Hematopoietic multipotent progenitor cell treated with erythropoietin and hydrocortisone succinate and interleukin-3 and kit ligand, for 6 days (in vitro differentiated cells): ENCODE measurements at places on chromosomes 5 and 9.

GRCh38 chr9:113468716-113469448 is 5.4 kb downstream of the RGS3 start:
- DNase-seq: no peak

DNA sequence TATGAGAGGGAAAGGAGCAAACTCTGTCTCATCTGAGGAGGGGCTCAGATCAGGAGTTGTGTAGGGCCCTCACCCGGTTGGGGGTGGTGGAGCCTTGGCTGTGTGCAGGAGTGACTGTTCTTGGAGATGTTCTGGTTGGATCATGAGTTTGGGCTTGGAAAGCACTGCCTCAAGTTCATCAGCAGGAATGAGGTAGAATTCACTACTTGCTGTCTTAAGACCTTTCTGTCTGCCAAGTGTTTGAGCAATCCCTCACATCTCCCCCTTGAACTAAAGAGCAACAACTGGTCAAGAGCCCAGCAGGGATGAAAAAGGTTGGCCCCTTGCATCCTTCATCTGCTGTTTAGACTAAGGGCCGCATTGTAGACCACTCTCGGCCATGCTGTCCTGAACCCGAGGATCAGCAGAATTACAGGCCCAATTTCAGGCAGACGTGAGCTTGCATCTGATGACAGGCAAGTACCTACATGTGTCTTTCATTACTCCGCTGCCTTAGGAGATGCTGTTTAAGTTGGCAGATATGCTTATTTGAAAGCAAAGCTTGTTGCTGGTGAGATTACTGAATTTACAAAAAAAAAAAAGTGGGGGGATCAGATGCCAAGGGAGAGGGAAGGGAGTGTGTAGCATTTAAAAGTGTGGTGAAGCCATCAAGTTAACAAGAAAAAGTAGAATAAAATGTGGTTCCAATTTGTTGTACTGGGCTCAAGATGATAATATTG is 36.4 kb downstream of the PIK3R1 start:
- no peak for DNase-seq

GRCh38 chr5:95916687-95917085 is 45.0 kb downstream of the ELL2 start:
- DNase-seq: no peak

GRCh38 chr5:20050262-20050661 is 62.3 kb upstream of the CDH18 start:
- no peak for DNase-seq

- no peak for DNase-seq
Observed at GRCh38 chr5:39253196-39253595, 33.8 kb upstream of the FYB1 start.

DNA sequence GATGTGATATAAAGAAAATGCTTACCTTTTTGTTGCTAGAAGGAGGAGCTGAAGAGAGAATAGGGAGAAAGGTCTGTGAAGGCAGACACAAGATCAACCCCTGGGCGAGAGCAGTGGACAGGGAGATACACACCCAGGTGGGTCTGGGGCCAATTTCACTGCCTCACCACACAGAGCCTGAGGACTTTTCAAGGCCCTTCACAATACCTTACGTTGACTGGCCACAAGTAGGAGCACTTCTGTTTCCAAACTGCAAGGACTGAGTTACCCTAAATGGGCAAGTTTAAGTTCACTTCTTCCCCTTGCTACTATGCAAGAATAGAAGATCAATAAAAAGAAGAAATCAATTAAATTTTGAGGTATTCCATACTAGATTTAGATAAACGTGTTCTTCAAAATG is 174.5 kb upstream of the SLC12A2 start:
- peak; percentile 60 for DNase-seq

- no peak for DNase-seq
Observed at GRCh38 chr5:172670005-172670402, 28.9 kb downstream of the NEURL1B start.

DNA sequence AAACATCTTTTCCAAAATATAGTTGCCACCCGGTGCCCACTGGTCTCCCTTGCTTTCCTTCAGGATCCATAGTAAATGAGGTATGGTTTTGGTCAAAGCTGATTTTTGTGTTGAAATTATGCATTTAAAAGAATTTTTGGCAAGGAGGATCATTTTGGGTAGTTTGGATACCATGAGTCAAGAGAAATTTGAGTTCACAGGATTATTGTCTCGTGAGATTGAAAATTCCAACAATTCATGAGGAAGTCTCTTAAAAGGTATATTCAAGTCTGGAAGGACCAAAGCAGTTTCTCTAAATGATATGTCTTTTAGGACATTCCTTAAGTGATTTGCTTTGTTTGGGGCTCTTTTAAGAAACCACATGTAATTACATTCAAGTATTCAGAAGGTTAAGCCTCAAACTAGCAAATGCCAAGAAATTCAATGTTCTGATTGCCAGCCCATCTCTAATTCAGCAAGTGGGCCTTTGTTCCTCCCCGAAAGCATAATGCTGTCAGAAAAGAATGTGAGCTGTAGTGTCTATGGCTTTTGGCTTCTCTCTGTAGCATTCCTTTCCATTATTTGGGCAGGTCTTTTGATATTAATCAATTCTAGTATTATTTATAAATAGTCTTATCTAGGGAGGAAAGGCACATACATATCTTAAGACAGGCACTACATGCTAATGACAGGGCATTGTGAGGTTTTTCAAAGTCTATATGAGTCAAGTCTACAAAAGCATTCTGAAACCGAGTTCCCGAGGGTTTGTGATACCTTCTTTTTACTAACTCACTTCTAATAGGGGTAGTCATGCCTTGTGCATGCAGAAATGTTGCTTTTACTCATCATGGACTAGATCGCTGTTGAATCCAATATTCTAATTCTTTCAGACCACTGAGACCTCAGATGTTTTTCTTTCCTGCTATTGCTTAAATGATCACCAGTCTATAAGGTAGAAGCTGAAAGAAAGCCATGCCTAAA is 453.9 kb downstream of the ENC1 start:
- no peak for DNase-seq

GRCh38 chr9:109908459-109909390 is 128.7 kb downstream of the PALM2AKAP2 start:
- DNase-seq: no peak

DNA sequence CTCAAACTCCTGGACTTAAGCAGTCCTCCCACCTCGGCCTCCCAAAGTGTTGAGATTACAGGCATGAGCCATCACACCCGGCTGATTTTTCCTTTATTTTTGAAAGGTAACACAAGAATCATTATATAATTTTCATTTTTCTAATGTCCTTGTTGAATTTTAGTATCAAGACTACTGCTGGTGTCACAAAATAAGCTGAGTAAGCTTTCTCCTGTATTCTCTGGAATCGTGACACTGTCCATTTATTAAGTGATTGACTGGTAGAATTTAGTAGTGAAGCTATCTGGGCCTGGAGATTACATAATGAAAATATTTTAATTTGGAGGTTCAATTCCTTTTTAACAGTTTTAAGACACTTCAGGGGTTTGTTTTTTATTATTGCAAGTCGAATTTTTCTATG is 9.5 kb downstream of the CDK20 start:
- no peak for DNase-seq

DNA sequence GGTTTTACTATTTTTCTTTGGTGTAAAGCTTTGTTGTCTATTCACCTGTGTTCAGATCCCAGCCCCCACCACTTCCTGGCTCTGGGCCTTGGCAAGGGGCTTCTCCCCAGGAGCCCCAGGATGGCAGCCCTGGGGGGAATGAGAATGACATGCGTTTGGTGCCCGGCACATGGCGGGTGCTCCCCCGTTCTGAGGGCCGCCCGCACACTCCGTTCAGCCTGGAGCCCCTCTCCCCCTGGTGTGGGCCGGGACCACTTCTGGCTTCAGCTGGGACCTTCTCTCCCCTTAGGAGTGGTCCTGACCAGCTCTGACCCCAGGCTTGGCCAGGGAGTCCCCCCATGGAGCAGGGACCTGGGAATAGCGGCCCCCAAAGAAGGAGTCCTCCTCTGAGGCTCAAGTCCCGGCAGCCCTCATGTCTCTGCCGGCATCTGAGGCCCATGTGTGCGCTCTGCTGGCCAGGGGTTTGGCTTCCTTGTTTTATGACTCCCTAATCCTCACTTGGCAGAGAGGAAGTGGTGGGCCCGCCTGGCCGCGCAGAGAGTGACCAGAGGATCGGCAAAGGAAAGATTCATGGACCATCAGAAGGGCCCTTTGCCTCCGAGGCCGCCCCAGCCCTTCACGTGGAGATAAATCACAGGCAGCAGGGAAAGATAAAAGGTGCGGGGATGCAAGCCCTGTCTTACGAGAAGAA is 57.0 kb upstream of the LMX1B start:
- no peak for DNase-seq

DNA sequence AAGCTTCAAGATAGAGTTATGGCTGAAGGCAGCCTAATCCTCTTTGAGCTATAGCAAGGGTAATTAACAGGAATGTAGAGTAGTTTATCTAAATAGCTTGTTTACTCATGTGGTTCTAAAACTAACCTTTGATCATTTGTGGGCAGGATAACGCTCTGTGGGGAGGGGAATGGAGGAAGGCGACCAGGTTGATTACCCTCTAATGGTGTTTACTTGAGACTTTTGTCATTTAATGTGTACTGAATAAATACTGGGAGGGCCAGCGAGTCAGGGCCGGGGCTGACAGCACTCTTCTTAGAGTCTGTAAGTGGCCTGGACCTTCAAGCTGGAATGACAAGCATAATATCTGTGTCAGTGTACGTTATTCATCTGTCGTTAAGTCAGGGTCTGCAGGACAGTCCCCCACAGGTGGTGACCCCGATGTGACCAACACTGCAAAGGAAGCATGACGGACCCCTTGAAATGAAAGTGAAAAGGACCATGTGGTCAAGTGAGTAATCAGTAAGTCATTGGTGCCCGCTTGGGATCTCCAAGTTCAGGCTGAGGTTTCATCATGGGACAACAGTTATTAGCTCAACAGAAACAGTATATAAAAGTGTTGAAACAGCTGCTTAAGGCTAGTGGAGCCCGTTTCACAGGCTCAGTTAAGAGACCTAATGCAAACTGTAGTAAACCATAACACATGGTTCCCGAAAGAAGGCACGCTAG is 162.6 kb downstream of the CPLANE1 start:
- no peak for DNase-seq

DNA sequence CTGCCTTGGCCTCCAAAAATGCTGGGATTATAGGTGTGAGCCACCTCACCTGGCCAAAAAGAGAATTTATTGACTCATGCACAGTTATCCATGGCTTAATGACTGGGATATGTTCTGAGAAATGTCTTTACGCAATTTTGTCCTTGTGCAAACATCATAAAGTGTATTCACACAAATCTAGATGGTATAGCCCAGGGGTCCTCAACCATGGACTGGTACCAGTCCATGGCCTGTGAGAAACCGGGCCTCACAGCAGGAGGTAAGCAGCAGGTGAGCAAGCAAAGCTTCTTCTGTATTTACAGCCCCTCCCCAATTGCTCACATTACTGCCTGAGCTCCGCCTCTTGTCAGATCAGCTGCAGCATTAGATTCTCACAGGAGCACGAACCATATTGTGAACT is 12.4 kb upstream of the SIL1 start:
- no peak for DNase-seq

- DNase-seq: no peak
Observed at GRCh38 chr9:110776221-110776620, 107.6 kb downstream of the MUSK start.

- DNase-seq: no peak
Observed at GRCh38 chr9:3787628-3788027, 261.8 kb upstream of the RFX3 start.

DNA sequence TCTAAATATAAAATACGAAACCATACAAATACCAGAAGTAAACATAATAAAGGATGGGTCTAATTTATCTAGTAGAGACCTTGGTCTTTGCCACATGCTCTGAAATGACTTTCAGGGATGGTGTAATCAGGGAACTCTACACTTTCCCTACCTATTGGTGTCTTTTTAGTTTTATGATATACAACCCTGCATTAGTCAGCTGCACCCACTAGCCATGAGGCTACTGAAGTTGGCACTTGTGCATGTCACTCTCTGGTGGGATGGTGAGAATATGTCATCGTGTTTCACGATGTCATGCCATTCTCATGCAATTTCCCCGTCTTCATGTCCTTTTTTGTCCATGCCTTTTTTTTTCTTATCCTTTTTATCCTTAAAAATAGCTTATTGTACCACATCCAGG is 234.9 kb upstream of the ACTBL2 start:
- no peak for DNase-seq

GRCh38 chr9:79043916-79044315 is 527.8 kb upstream of the TLE4 start:
- DNase-seq: no peak

DNA sequence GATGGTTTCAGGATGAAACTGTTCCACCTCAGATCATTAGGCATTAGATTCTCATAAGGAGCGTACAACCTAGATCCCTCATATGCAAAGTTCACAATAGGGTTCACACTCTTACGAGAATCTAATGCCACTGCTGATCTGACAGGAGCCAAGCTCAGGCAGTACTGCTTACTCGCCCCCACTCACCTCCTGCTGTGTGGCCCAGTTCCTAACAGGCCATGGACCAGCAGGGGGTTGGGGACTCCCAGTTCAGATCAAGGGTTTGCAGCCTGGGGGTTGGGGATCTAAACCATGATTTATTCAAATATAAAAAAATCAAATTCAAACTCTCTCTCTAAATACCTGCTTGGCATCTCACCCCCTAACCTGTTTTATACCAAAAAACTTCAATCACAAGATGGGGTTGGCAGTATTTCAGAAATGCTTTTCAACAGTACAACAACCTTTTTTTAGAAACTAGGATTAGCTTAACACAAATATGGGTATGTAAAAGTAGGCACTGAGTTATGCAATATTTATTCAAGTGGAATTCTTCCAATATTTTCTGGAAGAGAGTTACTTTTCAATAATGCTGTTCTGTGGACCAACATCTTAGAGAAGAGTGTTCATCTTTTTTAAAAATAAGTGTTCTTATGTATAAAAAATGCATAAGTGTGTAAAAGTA is 30.1 kb upstream of the SLC12A2 start:
- no peak for DNase-seq

DNA sequence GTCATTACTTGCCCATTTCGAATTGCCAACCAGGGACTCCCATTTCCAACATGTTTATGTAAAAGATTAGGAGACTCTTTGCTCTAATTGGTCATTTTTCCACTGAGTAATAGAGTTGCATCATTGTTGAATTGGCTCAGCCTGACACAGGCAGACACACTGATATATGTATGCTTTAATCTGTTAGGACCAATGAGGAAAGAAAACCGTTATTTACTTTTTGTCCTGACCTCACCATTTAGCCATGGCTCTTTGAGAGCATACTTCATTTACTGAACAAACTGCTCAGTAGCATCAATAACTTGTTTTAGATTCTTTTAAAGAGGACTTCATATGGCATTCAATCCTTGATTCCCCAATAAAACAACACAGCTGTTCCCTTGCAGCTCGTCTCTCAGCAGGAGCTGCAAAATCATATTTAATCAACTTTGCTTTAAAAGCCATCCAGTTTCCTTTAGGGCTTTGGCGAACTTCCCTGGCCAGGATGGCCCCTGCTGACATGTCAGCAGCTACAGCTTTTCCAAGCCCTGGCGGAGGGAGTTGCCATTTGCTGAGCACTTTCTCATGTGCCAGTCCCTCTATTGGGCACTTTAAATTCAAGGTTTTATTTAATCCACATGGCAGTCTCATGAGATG is 251.5 kb upstream of the TNC start:
- DNase-seq: no peak

DNA sequence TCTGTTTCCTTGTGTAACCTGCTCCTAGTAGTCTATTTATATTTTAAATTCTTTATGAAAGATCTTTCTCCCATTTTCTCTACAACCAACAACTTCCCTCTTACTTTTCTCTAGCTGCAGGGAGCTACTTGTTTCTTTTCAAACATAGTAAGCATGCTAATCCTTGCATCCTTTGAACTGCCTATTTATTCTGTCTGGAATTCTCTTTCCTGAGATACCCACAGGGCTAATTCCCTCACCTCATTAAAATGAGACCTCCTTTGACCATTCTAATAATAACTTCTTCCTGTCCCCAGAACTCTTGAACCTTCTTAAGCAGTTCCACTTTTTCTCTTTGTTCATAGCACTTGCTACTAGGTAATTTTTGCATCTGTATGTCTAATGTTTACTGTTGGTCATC is 620.6 kb upstream of the CDH18 start:
- no peak for DNase-seq
